Foreskin keratinocyte (primary cell): ENCODE measurements at places on chromosomes 16 and 17. TPM values are rescaled to one million over a fixed set of nuclear protein-coding genes. Genes with fewer than 3 reads are reported as not detected.

DNA sequence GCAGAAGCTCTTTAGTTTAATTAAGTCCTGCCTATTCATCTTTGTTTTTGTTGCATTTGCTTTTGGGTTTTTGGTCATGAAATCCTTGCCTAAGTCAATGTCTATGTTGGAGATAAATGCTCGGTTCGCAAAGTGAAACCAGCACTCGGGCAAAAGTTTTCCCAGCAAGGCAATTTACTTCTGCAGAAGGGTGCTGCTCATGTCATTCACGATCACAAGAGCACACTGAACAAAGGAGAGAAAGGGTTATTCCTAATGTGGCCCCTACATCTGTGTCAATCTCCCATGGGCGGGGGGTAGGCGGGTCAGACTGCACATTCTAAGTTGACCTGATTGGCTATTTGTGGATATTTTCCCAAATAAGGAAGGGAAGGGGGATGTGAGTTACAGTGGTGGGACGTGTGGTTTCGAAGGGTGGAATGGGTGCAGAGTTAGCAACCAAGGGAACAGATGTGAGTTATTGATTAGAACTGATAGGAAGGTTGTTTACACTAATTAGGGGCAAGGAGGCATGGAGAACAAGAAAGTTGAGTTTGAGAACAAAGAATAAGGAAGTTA lies 23.0 kb downstream of the ATF7IP2 start:
- no peak for DNase-seq

DNA sequence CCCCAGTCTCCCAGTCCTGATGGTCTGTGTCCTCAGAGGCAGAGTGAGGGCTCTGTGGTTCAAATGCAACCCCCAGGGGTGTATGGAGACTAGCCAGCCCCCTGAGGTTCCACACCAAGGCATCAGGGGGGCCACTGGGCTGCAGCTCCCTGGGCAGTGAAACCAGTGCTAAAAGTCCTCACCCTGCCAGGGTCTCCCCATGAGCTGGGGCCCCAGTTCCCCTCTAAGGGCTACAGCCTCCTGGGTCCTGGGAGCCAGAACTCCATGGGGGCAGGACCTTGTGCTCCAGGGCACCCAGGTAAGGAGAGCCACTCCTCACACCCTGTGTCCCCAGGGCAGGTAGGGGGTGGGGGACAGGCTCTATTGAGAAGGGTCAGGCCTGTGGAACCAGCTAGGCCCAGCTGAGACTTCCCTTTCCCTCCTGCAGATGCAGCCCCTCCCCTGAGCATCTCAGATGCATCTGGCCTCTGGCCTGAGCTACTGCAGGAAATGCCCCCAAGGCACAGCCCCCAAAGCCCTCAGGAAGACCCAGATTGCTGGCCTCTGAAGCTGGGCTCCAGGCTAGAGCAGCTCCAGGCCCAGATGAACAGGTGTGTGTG lies 6.4 kb upstream of the DCAF7 start:
- DNase-seq, result no peak

DNA sequence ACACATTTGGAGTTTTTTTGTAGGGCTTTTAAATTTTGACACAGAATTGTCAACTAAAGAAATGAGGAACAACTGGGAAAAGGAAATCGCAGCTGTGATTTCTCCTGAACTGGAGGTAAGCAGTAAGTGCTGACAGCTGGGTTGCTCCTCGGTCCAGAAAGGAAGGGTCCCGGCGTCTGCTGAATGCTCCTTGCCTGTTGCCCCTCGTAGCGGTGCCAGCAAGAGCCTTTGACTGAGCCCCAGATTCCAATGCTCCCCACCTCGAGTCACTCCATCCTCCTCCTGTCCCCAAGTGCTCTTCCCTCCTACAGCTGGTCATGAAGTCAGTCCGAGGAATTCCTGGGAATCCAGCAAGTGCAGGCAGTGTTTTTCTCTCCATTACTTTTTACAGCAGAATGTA lies 32.0 kb upstream of the ENDOV start:
- DNase-seq, result no peak

- no peak for DNase-seq
These were observed 26.3 kb downstream of the FOXL1 start for GRCh38 chr16:86604436-86605193.

DNA sequence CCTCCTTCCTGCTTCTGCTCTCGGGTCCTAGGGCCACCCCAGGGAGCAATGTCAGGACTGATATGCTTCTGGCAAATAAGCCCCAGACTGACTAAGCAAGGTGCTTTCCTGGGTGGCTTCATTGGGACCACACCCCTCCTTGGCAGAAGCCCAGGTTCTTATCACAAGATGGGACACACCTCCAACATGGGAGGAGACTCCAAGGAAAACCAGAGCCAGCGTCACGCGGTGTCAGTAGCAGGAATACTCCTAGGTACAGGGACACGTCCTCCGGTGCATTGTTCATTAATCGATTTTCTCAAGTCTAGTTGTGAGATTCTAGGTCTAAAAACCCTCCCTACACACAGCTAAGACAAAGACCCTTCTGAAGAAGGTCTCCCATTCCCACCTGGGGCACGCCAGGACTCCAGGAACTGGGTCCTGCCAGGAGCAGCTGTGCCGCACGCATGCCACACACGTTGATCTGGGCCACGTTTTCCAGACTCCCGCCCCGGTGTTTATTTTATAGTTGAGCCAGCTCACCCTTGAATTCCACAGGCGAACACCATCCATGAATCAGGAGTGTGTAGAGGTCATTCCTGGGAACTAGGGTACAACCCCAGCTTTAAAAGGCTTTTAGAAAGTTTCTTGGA lies 30.8 kb downstream of the FA2H start:
- peak; percentile 98 for DNase-seq

- DNase-seq, result no peak
These were observed 160.4 kb downstream of the WWOX start for GRCh38 chr16:78259873-78260272.

GRCh38 chr16:70730031-70730430 lies 44.2 kb upstream of the MTSS2 start:
- no peak for DNase-seq

GRCh38 chr17:17693253-17694168 lies 12.3 kb downstream of the RAI1 start:
- DNase-seq, result no peak

DNA sequence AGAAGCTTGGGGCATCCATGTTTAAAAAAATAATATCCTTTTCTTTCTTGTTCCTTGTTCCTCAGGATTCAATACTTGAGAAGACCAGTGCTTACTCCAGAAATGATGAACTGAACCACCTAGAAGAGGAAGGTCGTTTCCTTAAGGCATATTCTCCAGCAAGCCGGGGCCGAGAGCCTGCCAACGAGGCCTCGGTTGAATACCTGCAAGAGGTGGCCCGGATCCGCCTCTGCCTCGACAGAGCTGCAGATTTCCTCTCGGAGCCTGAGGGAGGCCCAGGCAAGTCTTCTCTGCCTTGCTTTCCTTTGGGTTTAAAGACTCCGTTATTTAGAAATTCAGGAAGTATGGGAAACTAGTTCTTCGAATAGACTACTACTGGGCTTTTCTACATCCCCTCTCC lies 42.5 kb upstream of the ENDOV start:
- no peak for DNase-seq

GRCh38 chr16:15477802-15478201 lies 43.4 kb downstream of the BMERB1 start:
- no peak for DNase-seq

DNA sequence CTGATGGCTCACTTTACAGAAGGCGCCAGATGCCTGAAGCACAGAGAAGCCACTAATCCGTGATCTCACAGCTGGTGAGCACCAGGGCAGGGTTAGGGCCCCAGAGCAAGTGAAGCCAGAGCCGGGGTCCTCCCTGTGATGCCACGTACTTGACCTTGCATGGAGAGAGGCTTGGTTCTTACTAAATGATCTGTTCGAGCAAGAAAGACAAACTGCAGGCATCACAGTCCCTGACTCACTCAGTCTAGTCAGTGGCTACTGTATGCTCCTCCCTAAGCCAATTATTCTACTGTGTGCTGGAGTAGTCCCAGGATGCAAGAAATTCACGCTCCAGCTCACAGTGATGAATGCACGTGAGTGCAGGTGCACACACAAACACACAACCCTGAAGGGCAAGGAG lies 55.4 kb downstream of the SDK2 start:
- DNase-seq, result peak; percentile 20

DNA sequence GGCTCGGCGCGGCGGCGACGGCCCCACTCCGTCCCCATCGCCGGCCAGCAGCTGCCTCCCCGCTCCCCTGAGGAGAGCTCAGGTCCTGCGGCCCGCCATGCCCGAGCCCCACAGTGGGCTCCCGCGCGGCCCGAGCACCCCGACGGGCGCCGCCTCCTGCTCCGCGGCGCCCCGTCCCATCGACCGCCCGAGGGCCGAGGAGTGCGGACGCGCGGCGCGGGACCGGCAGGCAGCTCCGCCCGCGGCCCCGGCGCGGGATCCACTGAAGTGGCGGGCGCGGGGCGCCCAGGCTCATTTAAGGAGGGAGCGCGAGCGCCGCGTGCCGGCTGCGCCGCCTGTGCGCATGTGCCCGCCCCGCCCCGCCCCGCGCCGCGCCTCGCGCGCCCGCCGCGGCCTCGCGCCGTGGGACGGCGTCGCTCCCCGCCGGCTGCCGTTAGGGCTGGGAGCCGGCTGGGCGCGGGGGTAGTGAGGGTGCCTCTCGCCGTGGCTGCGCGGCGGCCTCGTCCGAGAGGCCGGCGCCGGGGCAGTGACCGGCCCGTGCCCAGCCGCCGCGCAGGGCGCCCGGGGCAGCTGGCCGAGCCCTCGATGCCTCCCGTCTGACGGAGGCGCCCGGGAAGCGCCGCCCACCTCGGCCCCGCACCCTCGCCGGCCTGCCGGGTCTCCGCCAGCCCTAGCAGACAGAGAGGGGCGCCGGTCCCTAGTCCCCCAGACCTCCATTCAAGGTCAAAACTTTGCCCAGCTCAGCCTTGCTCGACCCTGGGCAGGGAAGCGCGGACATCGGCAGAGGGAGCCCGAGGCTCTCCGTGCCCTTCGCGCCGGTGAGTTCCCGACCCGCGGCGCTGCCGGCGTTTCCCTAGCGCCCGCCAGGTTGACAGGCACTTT lies at the start of gene NETO2:
NETO2 (minus strand) TSS at position 269 of the 882 bp plus-strand sequence. CDS start 333 bp downstream, outside the sequence.
- no peak for DNase-seq

Gene PHOSPHO1
- total RNA-seq, result 0.11 and 0.31 TPM in 2 replicates

Gene SCPEP1
- total RNA-seq, result 29.3 and 31.6 TPM in 2 replicates

Gene KRT32
- not detected in 2 replicates for total RNA-seq

Gene MMP2
- 52.9 and 95.7 TPM in 2 replicates for total RNA-seq

Gene C16orf86
- 1.2 and 1.3 TPM in 2 replicates for total RNA-seq

Gene LPO
- total RNA-seq, result not detected in 2 replicates

Gene KRT36
- total RNA-seq, result not detected in 2 replicates
